ENCODE measurements at places on chromosomes 5 and 9.

- DNase-seq = peak; percentile 49
These were observed 48.6 kb downstream of the ANXA2R start for GRCh38 chr5:42991404-42992087.

DNA sequence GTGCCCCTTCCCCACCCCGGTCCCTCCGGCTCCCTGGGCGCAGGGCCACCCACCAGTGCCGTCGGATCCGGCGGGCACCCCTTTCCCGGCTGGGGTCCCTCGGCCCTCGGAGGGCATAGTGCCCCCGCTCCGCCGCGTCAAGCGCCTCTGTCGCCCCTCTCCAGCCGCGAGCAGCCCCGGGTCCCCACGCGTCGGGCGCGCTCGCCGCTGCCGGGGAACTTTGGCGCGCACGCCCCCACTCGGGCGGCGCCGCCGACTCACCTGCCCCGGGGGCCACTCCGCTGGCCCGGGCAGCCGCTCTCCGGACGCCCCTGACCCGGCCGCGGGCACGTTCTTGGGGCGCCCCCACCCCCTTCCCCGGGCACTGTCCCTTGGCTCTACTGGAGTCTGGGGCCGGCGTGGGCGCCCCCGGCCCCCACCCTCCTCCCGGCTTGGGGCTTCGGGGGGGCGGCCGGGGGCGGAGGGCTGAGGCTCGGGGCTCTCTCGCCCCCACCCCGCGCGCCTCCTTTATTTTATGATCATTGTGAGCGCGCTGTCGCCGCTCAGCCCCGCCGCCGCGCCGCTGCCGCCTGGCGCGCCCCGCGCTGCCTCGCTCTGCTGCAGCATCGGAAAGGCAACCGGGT lies 1.1 kb upstream of the FAM78A start:
- no peak for DNase-seq

DNA sequence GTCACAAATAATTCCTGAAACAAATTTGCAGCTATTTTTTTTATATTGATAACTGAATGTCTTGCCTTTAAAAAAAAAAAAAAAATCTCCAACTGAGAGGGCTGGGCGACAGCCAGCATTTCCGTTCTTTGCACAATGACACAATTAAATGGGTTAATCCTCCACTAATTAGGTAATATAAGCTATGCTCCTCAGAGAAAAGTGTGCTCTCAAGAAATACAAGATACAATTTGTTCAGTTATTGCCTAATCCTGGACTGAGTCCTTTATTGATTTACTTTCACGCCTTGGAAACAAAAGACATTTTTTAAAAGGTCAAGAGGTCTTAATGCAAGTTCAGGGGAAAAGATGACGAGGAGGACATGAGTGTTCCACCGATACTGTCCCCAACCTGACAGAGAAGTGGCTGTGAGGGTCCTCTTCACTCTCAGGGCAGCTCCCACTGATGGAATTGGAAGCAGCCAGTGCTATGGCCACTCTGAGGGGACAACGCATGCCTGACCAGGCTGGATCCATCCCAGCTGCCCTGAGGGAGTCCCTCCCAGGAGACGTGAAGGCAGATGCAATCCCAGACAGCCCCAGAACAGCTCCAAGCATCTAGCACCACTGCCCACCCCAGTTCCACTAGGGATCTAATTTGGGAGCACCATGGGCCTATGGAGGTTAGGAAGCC lies 220.7 kb downstream of the GNA14 start:
- DNase-seq = no peak

DNA sequence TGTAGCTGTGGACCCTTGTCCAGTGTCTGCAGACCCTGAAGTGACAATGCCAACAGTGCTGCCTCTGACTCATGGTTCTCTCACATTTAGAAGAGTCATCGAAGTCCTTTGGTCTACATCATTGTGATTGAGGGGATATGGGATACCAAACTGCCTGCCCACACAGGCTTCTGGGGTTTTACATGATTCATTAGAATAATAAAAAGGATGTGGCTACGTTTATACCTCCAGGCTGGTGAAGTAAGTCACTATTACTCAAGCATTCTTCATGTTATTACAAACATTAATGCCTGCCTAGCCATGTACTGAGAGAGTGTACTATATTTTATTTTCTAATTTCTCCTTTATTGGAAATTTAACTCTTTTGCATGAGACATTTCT lies 365.7 kb downstream of the SPATA31D1 start:
- peak; percentile 77 for DNase-seq

DNA sequence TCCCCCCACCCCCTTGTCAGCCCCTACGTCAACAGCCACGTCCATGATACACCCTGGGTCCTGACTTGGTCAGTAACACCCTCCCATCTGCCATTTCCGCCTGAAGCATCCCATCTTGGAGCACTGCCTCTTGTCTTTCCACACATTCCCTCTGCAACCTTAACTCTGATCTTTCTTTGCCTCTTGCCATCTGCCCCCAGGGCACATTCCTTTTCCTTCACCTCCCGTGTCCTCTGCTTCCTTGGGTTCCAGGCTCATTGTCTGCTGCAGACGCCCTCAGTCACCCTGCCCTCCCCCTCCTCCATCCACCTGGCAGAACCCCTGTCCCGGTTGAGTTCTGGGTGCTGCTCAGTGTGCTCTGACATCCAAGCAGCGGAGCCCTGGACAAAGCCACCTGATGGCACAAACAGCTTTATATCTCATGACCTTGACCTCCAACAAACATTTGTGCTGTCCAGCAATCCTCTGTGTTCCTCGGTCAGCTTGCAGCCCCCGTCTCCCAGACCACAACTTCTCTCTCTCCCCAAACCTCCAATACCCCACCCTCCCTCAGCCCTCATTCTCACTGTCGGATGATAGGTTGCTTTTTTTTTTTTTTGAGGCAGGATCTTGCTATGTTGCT lies 97.7 kb upstream of the IER5L start:
- no peak for DNase-seq

DNA sequence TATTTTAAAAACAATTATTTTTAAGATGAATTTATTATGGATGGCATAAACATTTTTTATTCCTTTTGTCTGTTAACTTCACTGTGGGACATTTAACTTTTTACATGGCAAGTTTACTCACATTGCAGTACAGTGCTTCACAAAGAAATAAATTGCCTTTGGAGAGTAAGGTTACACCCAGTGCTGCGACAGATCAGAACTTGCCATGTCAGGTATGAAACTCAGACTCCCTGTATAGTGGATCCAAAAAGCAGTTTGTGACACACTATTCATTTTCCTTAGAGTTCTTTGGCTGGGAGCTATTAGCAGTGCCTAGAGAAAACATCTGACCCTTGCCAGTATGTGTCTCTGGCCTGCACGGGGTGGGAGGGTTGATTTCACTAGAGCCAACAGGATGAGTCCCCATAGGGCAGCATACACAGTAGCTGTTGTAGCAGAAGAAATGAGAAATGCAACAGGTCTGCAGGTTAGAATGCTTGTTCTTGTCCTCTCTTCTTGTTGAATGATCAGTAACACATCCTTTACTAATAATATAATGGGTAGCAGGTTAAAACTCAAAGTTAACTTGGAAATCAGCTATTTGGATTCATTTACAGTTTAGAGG lies 42.9 kb downstream of the STARD4 start:
- DNase-seq = no peak

GRCh38 chr5:52844885-52845284 lies 57.2 kb downstream of the ITGA1 start:
- DNase-seq = peak; percentile 42

DNA sequence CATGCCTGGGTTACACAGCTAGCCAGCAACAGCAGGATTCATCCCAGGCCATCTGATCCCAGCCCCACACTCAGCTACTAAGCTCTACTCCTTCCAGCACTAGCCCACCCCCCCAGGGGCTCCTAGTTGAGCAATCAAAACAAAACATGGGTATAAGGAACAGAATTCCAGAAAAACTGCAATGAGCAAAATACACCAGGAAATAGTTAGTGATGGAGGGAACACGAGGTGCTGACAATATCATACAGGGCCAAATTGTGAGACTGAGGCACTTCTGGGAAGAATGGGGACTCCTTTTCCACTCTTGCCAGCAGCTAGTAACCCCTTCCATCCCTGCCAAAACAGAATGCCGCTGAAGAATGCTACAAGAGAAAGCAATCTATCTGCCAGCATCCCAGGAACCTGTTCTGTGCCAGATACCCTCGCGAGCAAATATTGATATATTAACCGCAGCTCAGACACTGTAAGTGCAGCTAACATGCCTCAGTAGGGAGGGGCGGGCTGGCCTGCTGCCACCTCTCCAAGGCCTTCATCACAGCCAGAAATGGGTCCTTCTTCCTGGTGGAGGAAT lies 161.4 kb downstream of the SLIT3 start:
- peak; percentile 43 for DNase-seq

- DNase-seq = peak; percentile 50
These were observed 165.2 kb downstream of the MAPKAP1 start for GRCh38 chr9:125541840-125542243.

- no peak for DNase-seq
These were observed 38.3 kb downstream of the MOCS2 start for GRCh38 chr5:53071298-53071697.

GRCh38 chr5:116130471-116130870 lies 45.6 kb downstream of the COMMD10 start:
- DNase-seq = peak; percentile 56

GRCh38 chr5:677131-678101 lies 15.7 kb downstream of the TPPP start:
- DNase-seq = no peak

DNA sequence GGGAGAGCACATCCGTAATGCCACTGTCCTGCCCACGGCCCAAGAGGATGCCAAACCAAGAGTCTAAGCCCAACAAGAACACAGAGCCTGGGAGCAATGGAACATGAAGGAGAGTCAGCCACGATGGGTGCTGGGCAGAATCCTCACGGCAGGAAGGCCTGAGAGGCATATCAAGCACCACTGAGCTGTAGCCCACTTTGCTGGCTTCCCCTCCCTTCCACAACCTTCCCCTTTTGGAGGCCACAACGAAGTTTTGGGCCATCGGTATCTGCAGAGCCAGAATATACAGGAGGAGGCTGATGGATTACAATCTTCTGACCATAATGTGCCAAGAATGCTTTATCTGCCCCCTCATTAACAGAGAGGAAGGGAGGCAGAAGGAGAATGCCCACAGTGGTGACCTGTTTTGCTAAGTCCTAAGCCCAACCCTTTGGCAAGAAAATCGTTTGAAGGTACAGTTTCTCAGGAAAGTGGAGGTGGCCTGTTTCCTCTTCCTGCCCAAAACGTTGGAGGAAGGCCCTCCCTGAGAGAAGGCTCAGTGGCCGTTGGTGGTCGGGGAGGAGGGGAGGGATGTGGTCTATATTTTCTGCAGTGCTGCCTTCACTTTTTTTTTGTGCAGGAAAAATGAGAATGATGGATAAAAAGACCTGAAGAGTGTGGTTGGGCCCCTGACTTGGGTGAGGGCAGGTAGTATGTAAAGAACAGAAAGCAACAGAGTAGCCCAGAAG lies 26.2 kb downstream of the MACROH2A1 start:
- no peak for DNase-seq

- DNase-seq = no peak
These were observed 165.9 kb upstream of the OTULINL start for GRCh38 chr5:14415698-14416074.

DNA sequence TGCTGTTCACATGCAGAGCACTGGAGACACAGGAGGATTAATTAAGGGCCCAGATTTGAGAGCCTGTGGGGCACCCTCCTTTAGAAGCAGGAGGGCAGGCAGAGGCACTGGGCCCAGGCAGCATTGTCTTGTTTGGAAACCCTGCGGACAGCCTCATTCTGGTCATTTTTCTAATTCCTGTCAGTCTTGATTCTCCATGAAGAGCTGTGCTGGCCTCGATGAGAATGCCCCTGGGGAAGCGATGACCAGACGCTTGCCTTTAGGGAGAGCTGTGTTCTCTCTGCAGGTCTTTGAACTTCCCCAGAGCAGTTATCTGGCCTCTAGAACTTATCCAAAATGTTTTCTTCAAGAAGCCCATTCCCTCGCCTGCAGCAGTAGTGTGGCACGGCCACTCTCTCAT lies 117.8 kb upstream of the PTCH1 start:
- DNase-seq = no peak

DNA sequence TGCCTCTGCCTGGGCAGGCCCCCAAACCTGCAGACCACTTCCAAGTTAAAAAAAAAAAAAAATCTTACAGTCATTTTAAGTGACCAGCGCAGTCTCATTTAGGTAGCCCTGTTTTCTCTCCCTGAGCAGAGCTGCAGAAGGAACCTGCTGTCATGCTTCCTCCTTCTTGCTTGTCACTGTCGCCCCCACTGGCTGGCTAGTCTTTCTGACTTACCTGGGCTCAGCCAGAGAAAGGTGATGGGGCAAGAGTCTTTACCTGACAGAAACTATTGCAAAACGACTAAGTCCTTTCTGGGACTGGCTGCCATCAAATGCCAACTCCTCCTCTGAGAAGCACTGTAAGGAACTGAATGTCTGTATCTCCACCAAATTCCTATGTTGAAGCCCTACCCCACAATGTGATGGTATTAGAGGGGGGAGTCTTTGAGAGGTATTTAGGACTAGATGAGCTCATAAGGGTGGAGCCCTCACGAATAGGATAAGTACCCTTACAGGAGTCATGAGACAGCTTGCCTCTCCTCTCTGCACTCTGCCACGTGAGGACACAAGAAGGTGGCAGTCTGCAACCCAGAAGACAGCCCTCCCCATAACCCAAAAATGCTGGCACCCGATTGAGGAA lies 58.4 kb upstream of the SHC3 start:
- DNase-seq = no peak

DNA sequence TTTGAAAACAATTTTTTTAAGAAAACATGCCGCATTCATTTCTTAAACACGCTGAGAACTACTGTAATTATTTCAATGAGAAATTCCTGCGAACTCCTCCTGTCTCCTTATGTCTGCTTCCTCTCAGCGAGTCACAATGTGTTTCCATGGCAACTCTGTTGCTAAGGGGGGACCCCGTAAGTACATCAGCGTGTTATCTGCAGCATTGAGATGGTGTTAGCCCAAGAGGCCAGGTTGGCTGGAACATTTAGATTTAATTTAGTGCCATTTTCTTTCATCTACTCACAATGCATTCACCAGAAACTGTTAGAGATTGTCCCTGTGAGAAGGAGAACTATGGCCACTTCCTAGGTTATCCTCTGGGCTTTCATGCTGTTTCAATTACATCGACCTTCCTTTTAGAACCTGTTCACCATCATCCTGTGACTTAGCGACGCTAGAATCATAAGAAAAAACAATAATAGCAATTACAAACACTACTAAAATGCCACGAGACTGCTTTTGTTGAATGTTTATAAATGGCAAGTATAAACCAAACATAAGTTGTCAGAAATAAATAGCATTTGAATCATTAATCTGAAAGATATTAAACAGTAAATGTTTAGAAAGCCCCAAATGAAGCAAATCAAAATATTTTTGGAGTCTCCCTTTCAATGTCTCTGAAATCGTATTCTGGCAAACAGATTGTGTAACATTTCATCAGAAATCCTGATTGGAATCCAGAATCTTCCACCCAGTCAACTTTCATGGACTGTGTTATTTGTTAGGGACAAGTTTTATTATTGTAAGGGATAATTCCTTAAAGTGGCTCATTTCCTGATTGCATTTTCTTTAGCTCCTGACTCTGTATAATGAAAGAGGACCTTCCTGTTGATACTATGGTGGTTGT lies 39.7 kb upstream of the SHC3 start:
- peak; percentile 28 for DNase-seq

GRCh38 chr5:1315709-1316587 lies 21.1 kb upstream of the TERT start:
- peak; percentile 21 for DNase-seq

All from astrocyte of the hippocampus (primary cell).